ENCODE measurements at places on chromosomes 7 and 10.

GRCh38 chr7:68524126-68524525 is 1074.1 kb upstream of the AUTS2 start:
- DNase-seq: no peak

GRCh38 chr10:5620223-5620721 is 46.1 kb downstream of the ASB13 start:
- DNase-seq: no peak

DNA sequence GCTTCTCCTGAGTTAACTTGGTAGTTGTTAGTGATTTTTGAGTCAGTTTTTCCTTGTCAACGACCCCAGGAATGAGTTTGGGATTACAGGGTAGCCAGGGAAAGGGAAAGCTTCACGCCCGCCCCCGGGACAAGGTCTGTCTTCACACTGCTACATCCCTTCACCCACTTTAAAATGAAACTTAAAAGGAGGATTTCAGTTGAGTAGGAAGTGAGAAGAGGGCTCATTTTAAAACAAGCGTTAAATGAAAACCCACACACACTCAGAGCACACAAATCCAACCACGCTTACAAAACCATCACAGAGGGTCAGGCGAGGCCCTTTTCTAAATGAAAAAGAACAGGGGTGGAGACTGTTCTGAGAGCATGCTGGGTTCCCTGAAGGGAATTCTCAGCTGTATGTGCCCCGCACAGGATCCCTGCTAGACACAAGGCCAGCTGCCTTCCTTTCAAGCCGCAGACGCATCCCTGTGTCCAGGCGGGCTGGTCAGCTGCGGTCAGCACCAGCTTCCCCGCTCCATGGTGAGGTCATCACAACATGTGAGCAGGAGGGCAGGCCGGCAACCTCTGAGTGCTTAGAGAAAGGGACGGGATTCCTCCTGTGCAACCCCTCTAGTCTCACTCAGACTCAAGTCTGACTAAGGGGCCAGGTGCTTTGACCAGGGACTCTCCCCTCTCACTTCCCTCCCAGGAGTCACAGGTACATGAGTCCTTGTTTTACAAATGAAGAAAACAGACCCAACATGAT is 111.8 kb downstream of the EGFR start:
- no peak for DNase-seq

- no peak for DNase-seq
Measured at GRCh38 chr7:133654547-133654946, 401.7 kb downstream of the EXOC4 start.

GRCh38 chr10:16777473-16778370 is 39.5 kb downstream of the RSU1 start:
- DNase-seq: peak; percentile 59

GRCh38 chr10:95795602-95796001 is 39.6 kb downstream of the ENTPD1 start:
- DNase-seq: no peak
